ENCODE measurements at places on chromosomes 5 and 9. TPM values are rescaled to one million over a fixed set of nuclear protein-coding genes. Genes with fewer than 3 reads are reported as not detected.
A peak's percentile ranks its signal among the peaks of the same experiment; 100 is the strongest.

- DNase-seq = no peak
Measured at GRCh38 chr9:74800226-74800625, 87.5 kb downstream of the TRPM6 start.

DNA sequence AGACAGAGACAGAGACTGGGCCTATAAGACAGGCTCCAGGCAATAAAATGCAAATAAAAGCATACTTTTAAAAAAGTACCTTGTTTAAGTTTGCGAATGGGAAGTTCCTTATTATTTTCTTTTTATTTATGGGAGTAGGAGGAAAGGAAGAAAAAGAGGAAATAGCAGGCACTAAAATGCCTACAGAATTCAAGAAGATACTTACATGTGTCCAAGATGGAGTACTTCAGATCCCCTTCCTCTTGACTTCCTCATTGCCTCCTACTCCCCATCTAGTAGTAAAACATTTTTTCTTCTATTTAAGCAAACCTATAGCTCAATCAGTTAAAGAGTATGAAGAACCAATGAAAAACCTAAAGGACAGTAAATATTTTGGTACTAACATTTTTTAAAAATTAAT, 24.8 kb downstream of the GKAP1 start:
- DNase-seq = no peak

The HAVCR2 gene
- total RNA-seq = not detected

- no peak for DNase-seq
Measured at GRCh38 chr5:81393430-81393782, 528 bp downstream of the ACOT12 start.

The MAMDC4 gene
- total RNA-seq = 2.1 TPM

DNA sequence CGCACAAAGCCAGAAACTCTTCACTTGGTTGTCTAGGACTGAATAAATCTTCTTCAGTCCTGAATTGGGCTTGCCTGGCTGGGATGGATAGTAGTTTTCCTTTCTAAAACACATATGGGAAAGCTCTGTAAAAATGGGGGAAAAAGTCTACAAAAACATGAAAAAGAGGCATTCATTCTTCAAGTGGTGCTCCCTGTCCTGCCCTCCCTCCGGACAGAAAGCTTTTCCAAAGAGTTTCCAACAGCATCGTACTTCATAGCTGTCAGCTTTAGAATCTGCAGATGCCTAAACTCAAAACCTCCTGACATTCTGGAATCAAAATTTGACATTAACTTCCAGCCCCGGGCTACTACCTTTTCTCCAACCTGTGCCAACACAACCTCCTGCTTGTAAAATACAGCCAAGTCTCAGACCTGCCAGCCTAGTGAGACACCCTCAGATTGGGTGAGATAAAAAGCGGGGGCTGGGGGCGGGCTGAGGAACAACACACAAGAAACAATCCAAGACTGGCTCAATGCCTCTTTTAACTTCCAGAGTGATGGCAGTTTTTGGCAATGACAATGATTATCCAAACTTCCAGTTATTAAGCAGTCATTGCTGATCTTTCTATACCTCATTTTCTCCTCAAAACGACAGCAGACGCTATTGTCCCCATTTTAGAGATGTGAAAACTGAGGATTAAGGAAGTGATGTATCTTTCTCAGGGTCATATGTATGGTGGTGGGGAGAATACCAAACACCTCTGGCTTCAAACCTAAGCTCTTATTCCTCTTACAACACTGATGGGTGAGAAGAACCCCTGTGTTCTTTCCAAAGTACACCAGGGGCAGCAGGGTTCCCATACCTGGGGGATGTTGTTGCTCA, 1.3 kb downstream of the TNC start:
- DNase-seq = no peak

- DNase-seq = no peak
Measured at GRCh38 chr5:79201206-79201605, 34.7 kb upstream of the JMY start.

- no peak for DNase-seq
Measured at GRCh38 chr5:34857161-34857560, 18.2 kb downstream of the TTC23L start.

DNA sequence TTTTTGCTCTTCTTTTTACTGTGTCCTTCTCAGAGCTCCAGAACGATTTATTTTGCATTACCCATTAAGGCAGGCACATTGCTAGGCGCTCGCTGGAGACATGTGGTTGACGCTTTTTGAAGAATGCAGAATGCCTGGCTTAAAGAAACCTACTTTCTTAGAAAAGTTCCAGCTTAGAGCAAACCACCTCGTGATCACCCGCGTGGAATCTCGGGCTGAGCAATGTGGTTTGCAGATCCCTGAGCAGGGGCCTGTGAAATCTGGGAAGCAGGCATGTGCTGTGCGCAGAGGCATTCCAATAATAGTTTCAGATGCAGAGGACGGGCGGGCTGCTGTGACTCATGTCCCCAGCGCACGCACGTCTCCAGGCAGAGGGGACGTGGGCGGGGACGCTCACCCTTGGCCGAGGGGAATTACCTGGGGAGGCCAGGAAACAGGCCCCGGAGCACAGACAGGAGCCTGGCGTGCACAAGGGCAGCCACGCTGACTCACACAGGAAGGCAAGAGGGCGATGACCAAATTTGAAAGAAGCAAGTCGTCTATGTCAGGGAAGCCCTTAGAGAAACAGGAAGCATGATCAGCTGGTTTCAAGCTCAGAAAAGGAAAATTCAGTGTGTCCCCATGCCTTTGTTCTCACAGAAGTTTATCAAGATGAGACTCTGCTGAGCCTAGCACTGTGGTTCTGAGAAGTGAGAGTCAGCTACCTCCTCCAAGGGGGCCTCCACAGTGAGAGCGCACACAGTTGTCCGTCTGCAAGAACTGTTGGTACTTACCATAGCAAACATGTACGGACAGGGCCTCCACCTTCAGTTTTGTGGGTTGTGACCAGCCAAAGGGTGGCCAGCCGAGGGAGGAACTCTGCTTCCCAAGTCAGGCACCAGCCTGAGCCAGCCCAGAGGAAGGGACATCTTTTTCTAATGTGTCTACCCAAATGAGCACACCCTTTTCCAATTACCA, 218.6 kb downstream of the PIK3R1 start:
- peak; percentile 98 for DNase-seq

- no peak for DNase-seq
Measured at GRCh38 chr9:92986176-92987119, 39.1 kb downstream of the FGD3 start.

The FOXD4L6 gene
- not detected for total RNA-seq

GRCh38 chr9:85108229-85108628, 438.7 kb downstream of the NTRK2 start:
- DNase-seq = no peak

The F12 gene
- total RNA-seq = 1.2 TPM

The CRAT gene
- total RNA-seq = 42.6 TPM

DNA sequence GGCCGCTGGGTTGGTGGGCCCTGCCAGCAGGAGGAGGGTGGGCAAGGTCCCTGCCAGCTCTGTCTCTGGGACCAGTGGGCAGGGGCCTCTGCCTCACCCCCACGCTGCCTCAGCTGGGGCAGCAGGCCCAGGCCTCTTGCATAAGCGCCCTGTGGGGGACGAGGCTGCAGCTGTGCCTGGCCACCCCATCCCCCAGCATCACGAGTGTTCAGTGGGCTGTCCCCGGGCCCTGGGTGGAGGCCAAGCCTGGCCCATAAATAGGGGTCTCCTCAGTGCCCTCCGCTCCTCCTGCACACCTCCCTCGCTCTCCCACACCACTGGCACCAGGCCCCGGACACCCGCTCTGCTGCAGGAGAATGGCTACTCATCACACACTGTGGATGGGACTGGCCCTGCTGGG, at the start of gene PTGDS:
Gene PTGDS (plus strand): TSS at position 282 of the 400 bp plus-strand sequence. CDS start 75 bp downstream, at position 357.
- no peak for DNase-seq

- peak; percentile 34 for DNase-seq
Measured at GRCh38 chr5:77066823-77067442, 20.2 kb downstream of the ZBED3 start.

The CDH10 gene
- total RNA-seq = 0.30 TPM

The TICAM2 gene
- total RNA-seq = 15.9 TPM

- DNase-seq = no peak
Measured at GRCh38 chr9:112349008-112349333, 15.6 kb upstream of the PTBP3 start.

- DNase-seq = no peak
Measured at GRCh38 chr5:19314840-19315239, 673.2 kb downstream of the CDH18 start.

DNA sequence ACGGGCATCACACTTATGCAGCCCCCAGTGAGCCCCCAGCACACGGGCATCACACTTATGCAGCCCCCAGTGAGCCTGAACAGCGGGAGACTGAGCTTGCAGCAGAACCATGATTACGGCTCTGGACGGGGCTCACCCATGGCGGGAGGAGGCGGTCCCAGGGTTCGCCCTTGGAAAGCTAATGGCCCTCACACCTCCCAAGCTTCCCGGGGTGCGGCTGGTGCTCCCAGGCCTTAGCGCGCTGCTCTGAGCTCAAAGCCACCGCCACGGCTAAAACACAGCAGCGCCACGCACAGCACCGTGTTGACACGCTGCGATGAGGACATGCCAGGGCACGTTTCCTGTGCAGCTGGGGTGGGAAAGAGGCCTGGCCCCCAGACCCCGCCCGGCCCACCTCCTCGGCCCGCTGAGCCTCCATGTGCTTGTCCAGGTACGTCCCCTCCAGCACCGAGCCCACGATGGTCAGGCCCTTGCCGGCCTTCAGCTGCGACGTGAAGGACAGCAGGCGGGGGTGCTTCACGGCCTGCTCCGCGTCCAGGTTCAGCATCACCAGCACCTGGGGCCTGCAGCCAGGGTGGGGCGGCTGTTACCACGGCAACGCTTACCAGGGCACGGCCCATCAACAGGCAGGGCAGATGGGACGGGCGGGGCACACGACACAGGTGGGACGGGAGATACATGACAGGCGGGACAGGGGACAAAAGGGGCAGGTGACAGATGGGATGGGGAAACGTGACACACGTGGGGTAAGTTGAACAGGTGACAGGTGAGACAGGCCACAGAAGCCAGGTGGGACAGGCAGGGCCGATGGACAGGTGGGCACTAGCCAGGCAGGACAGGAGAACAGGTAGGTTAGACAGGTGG, 38.4 kb downstream of the SLC12A7 start:
- DNase-seq = no peak

DNA sequence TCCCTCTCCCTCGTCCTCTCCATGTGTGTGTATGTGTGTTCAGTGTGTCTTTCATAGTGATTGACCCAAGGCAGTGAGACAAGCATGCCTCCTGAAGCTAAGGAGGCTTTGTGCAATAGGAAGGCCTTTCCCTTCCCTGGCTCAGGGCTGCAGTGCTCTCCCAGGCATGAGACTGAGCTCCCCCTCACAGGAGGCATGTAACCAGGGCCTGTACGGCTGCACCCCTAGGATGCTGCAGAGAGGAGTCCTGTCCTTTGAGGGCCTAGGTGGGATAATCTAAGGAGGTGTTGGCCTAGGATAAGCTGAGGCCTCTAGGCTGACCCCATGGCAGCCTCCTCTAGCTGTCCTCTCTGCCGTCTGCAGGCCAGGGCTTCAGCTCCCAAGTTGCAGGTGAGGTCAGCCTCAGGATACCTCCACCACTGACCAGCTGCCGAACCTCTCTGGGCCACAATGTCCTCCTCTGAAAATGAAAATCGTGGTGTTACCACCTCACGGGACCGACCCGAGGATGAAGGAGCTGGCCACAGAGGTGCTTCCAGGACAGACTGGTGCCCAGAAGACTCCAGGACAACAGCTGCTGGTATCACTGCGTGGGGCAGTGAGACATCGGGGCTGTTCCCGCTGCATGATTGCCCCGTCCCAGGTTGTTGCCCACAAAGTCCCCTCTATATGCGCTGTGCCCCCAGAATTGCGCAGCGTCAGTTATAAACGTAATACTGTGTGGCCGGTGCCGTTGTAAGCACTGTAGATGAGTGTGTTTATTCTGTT, 129.6 kb downstream of the BARX1 start:
- DNase-seq = no peak

The B4GALT1 gene
- 105 TPM for total RNA-seq

The DDX4 gene
- not detected for total RNA-seq

- DNase-seq = no peak
Measured at GRCh38 chr9:110136802-110137201, 71.2 kb downstream of the C9orf152 start.

DNA sequence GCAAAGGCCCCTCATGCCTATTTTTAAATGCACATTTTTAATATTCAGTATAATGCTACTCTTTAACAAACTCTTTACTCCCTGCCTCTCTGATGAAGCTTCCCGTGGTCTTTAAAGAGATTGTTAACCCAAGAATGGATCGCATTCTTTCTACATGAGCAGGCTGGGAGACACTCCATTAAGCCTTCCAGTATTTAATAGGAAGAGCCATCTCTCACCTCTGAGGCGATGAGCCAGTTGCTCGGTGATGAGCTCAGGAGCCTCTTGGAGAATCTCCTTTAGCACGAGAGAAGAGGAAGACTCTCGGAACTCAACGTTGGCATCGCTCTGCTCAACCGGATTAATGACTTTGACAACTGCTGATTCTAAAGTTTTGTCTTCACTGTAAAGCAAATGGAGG, 59.6 kb downstream of the PRUNE2 start:
- DNase-seq = no peak

The DIMT1 gene
- total RNA-seq = 31.1 TPM

The MARCHF11 gene
- not detected for total RNA-seq

DNA sequence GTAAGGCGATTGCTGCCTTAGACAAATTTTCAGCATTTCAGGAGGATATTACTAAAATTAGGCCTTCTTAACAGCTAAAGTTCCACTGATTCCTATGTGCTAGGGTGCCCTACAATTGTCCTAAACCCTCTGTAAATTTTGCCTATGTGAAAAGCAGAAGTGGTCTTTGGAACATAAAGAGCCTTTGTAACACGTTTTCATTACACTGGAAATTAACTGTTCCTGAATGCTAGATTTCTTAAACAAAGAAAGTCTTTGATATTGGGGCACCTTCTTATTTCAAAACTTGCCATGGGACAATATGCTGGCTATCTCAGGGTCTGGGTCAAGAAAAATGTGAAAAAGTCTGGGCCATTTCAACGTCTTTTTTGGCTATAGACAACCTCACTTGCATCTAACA, 60.4 kb upstream of the MOCS2 start:
- no peak for DNase-seq

DNA sequence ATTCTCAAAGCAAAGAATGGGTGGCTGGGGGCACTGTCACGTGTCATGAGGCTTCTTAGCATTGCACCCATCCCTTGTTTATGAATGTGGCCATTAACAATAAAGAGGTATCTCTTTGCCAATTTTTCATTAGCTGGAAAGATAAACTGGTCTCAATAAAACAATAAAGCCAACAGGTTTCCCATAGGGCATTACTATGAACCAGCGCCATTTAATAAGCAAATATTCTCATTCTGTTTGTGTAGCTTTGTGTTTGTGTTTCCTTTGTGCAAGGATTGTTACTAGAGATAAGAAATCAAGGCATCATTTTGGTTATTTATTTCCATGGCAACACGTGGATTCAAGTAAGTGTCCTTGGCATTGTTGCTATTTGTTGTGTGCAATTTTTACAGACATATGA, 37.6 kb upstream of the CAST start:
- no peak for DNase-seq

DNA sequence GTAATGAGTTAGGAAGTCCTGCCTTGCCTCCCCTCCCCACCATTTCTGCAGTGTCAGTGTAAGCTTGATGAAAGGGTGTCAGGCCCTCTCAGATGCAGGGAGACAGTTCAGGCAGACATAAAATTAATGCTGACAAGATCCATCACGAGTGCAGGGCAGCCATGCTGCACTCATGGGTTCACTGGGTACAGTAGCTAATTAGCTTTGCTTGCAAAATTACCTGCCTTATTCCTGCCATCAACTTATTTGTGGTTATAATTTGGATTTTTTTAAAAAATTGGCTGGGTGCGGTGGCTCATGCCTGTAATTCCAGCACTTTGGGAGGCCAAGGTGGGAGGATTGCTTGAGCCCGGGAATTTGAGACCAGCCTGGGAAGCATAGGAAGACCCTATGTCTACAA, 17.9 kb downstream of the GALNT12 start:
- no peak for DNase-seq

GRCh38 chr5:13625616-13626198, 318.8 kb downstream of the DNAH5 start:
- peak; percentile 17 for DNase-seq
